Muscle of arm (tissue), 14 donors: ENCODE measurements at places on chromosomes 2 and 18.

DNA sequence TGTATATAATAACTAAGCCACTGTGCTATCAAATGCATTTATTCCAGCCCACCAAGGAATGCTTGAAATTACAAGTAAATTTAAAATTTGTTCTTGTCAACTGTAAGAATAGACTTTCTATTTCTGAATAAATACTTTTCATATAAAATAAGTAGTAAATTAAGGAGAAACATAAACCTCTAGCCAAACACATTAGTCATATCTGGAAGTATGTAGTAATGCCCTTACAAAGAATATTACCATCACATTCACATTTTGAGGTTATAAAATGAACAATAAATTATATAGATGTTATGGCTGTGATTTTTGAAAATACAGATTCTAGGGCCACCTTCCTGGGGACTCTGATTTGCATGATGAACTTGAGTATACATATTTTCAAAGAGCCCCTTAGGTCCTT lies 54.7 kb downstream of the SERPINB7 start:
- no peak for DNase-seq

DNA sequence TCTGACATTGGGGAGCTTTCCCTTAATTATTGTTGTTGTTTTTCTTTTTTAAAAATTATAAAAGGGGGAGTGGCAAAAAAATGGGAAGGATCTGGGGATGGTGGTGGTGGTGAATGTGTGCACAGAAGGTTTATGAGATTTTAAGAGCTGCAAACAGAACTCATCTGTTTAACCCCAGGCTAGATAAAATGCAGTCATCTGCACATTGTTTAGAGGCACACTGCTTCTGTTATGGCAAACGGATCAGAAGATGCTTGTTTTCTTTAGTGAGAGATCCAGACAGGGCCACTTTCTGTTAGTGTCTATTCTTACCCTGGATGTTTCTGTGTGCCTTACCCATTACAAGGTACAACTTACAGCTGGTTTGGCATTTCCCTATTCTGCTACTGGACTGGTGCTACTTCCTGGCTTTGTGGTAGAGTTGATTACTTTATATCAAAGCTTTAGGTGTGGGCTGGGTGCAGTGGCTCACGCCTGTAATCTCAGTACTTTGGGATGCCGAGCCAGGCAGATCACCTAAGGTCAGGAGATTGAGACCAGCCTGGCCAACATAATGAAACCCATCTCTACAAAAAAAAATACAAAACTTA lies 68.2 kb upstream of the NRP2 start:
- no peak for DNase-seq

- no peak for DNase-seq
Observed at GRCh38 chr2:43163584-43164270, 62.7 kb downstream of the ZFP36L2 start.

- DNase-seq, result no peak
Observed at GRCh38 chr18:23832911-23833310, 143.7 kb downstream of the LAMA3 start.

DNA sequence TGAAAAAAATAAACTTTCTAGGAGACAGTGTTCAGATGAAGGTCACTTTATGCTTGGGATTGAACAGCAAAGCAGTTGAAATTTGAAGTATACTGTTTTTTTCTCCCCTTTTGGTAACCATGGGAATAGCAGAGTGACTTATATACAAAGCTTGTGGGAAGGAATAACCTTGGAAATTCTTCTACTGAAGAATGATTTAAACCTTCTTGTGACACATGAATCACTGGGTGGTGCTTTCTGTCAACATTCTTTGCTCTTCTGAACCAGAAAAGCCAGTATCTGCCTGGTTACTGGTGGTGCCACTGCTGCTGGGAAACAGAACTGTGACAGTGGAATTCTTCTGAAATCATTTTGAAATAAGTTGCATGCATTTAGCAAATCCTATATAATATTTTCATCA lies 39.4 kb upstream of the RND3 start:
- no peak for DNase-seq

DNA sequence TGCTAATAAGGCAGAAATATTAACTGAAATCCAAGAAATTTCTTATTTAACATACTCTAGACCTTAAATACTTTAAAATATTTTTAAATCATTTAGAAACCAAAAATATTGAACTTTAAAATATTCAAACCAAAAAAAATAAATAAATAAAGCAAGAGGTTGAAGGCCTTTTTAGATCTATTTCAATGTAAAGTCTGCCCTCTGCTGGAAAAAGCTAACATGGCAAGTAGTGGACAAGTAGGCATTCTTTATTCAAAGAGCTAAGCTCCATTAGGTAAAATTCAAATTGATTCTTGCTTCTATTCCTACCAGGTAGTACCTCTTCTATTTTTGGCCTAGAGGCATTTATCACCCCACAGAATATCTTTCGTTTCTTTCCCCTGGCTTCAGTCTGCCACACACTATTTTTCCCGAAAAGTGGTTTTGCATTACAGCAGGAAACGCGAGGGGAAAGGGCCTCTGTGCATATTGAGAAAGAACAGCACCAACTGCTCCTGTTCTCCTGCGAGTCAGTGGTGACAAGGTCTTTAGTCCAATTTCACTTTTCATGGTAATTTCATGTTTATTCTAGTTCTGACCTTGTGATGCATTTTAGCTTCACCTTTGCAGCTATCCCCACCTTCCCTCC lies 20.4 kb downstream of the IFIH1 start:
- peak; percentile 88 for DNase-seq

DNA sequence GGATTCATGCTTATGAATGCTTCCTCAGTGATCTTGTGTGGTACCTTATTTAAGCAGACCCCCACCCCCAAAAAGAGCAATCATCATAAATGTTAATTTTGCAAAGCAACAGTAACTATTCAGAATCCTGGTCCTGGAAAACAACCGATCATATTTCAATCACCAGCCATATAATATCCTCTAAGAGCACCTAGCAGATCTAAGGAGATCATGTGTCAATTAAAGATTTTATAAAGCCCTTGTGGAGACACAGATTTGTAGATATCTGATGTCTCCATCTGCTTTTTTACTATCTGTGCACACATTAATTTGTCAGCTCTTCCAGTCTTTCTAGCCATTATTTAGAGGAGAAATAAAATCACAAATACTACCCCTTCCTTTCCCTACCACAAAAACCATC lies 423.7 kb downstream of the TGIF1 start:
- DNase-seq, result no peak

GRCh38 chr2:16322308-16323125 lies 343.1 kb downstream of the CYRIA start:
- DNase-seq, result no peak

DNA sequence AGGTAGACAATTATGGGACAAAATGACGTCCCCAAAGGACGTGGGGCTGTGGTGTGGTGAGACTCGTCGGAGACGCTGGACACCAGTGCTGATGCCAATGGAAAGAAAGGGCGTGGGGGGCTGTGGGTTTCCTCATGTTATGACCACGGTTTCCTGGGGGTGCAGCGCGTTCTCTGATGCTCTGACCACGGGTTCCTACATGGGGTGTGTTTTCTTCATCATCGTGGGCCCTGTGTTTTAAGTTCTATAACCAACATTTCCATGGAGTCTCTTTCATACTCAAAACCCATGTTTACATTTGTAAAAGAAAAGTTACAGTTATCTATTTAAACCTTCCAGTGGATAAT lies 141.6 kb downstream of the RTP5 start:
- DNase-seq, result no peak

GRCh38 chr18:3713166-3713565 lies 263.2 kb downstream of the TGIF1 start:
- DNase-seq, result no peak

DNA sequence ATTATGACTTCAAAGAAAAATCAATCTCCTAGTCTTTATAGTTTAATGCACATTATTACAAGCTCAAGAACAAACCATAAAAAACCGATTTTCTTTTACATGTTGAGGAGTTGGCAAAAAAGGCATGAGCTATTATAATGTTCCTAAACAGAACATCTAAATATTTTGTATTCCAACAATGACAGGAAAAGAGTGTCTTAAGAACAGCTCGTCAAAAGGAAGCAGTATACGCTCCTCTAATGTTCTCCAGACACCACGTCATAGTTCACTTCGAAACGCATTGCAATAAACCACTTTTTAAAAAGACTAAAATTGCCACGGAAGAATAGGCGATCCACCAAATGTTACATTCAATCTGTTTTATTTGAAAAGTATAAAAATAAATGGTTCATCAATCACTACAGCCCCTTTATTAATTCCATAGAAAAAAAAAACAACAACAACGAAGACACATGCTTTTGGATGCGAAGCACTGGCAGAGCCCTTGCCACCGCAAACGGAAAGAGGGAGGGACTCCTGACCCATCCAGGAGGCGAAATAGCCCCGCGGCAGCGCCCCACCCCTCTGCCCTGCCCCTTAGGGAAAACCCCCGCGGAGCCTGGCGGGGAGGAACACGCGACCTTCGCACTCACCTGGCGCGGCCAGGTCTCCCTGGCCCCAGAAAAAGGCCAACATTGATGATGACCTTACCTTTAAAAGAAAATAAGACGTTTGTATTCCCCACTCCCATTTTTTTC lies 45.8 kb downstream of the MBP start:
- DNase-seq, result no peak

- no peak for DNase-seq
Observed at GRCh38 chr2:48145845-48146452, 239.7 kb upstream of the FBXO11 start.

- DNase-seq, result no peak
Observed at GRCh38 chr2:8255448-8255800, 426.4 kb upstream of the ID2 start.

DNA sequence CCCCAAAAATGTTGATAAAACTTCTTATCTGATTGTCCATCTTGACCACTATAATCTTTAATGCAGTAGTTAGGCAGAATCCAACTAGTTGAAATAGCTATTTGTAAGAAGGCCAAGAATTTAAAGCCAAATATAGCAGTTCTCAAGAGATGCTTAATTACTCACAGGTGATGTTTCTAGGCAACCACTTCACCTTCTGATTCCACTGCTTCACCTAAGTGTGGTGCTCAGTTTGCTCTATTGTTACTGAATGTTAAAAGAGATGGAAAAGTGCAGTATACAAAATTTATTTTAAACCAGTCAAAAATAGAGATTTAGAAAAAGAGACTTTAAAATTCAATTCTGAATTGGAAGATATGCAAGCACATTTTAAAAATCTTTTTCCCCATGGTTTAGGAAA lies 539.4 kb downstream of the ZNF804A start:
- DNase-seq, result no peak

DNA sequence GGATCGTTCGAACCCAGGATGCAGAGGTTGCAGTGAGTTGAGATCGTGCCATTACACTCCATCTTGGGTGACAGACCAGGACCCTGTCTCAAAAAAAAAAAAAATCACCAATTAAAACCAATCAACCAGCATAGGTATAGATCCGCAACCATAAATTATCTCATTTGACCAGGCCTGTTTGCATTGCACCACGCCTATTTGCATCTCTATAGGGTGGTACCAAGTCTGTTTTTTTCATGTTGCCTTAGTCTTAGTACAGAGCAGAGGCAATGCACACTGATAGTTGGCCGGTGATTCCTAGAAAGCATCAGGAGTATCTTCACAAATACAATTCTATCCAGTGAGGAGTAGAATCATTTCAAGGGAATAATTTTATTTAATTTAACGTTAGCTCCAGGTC lies 9.3 kb upstream of the NPC1 start:
- DNase-seq, result no peak

- DNase-seq, result no peak
Observed at GRCh38 chr2:203418271-203418670, 90.1 kb downstream of the ABI2 start.

- no peak for DNase-seq
Observed at GRCh38 chr2:231034291-231034882, 2.9 kb upstream of the C2orf72 start.

GRCh38 chr18:34397286-34397896 lies 172.7 kb upstream of the NOL4 start:
- DNase-seq, result no peak

GRCh38 chr18:39448942-39449341 lies 1883.3 kb upstream of the CELF4 start:
- no peak for DNase-seq

- no peak for DNase-seq
Observed at GRCh38 chr2:97691166-97691565, 21.7 kb downstream of the C2orf92 start.

GRCh38 chr2:221962186-221962585 lies 336.6 kb downstream of the PAX3 start:
- DNase-seq, result no peak

DNA sequence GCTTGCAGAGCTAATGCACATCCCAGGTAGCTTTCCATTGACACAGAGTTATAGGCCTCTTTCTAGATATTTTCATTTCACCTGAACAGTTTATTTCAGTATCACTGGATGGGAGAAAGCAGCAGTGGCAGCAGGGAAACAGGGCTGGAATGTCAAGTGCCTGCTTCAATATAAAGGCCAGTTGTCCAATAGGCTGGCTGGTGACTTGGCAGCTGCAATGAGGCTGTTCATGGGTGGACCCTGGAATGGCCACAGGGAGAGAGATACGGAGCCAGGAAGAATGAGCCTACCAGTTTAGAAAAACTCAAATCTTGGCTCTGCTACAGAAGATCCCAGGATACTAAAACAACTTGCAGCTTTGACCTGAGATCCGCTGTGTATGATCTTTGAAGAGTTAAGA lies 185.0 kb downstream of the BCL11A start:
- no peak for DNase-seq

- no peak for DNase-seq
Observed at GRCh38 chr2:6906165-6906741, 11.0 kb upstream of the RNF144A start.

GRCh38 chr2:72145289-72145657 lies 2.4 kb downstream of the CYP26B1 start:
- DNase-seq, result peak; percentile 83

GRCh38 chr2:26352892-26353291 lies 6.3 kb upstream of the ADGRF3 start:
- DNase-seq, result no peak

DNA sequence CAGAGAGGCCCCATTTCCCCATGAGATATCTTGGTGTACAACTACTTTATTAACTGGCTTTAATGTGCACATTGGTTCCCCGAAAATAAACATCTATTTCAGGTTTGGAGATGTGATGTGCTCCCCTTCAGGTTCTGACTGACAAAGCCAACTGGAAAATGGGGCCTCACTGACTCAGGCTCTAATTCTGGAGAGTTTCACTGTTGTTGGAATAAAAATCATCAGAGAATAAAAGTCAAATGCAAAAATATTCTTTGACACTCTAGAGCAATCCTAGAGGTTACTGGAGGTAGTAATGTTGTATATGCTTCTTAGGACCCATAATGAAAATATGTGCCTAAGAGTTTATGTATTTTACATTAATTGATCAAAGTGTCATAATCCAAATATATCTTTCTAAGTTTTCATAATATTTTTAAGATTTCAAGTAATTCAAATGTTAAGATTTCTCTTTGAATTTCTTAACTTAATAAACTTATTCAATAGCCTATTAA lies 189.9 kb upstream of the COL3A1 start:
- no peak for DNase-seq

GRCh38 chr2:177263451-177264208 lies 897 bp downstream of the NFE2L2 start:
- peak; percentile 99 for DNase-seq

- DNase-seq, result no peak
Observed at GRCh38 chr2:200411831-200412230, 98.0 kb downstream of the KCTD18 start.
